ENCODE measurements at places on chromosomes 16 and 17. TPM values are rescaled to one million over a fixed set of nuclear protein-coding genes. Genes with fewer than 3 reads are reported as not detected.
A peak's percentile ranks its signal among the peaks of the same experiment; 100 is the strongest.

The PYY gene
- polyA plus RNA-seq: not detected

- no peak for DNase-seq
Observed at GRCh38 chr16:57952909-57953308, 18.0 kb downstream of the CNGB1 start.

GRCh38 chr17:67833946-67834631, 8.8 kb downstream of the BPTF start:
- no peak for DNase-seq

The SDR42E1 gene
- 0.44 TPM for polyA plus RNA-seq

The HAGHL gene
- polyA plus RNA-seq: 7.0 TPM

- no peak for DNase-seq
Observed at GRCh38 chr16:64964126-64964540, 157.7 kb downstream of the CDH11 start.

- no peak for DNase-seq
Observed at GRCh38 chr16:6557353-6558023, 775.2 kb upstream of the RBFOX1 start.

- DNase-seq: no peak
Observed at GRCh38 chr17:2056206-2057174, 1.6 kb downstream of the HIC1 start.

DNA sequence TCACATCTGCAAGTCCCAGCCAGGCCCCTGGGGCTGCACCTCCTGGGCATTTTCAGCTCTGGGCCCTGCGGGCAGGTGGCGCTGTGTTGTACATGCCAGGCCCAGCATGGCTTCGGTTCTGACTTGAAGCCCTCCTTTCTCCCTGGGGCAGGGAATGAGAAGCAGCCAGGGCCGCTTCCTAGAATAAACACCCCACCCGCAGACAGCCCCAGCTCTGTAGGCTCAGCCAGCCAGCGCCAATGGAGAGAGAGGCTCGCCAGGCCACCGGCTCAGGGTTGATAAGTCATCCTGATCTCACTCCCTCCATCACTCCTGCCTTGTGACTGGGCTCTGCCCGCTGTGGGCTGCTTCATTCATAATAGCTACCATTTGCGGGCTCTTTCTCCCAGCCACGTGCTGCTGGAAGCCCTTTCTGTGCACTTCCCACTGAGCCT, 6.0 kb upstream of the GLIS2 start:
- DNase-seq: peak; percentile 57

GRCh38 chr16:12157517-12158093, 181.1 kb downstream of the SNX29 start:
- no peak for DNase-seq

- DNase-seq: no peak
Observed at GRCh38 chr16:31718998-31719397, 154.6 kb upstream of the ZNF267 start.

All from BJ (cell line).